ENCODE measurements at places on chromosomes 7 and 10.

DNA sequence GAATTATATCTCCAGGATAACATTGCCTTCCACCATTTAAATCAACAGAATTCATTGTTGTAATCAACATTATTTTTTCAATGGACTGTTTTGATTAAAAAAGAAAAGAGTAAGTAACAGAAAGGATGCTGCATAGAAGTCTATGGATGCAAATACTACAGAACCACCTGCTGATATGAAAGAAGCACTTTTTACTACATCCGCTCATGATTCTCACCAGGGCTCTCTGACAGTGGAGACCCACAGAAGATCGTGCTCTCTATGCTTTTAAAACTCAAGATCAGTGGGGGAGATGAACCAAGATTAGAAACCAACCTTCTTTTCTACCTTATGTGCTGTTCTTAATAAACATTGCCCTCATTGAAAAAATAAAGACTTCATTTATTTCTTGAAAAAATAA lies 24.4 kb downstream of the RHOBTB1 start:
- DNase-seq, result no peak

GRCh38 chr7:114502454-114503254 lies 88.0 kb downstream of the FOXP2 start:
- no peak for DNase-seq

DNA sequence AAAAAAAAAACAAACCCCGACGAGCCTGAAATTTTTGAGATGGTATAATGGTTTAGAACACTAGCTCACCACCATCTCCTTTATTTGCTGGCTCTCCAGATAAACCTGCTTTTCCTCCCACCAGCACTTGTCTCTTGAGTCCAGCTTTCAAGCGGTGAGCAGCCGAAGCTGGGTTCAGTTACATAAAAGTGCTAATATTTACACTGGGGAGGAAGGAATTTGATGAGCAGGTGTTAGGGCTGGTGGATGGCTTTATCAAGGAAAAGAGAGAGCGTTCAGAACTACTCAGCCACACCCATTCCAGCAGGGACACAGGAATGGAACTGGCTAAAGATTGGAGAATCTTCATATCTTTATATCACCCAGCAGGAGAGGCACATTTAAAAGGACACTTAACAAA lies 6.6 kb upstream of the CALML3 start:
- no peak for DNase-seq

- DNase-seq, result no peak
Observed at GRCh38 chr7:28203508-28204240, 23.1 kb upstream of the JAZF1 start.

DNA sequence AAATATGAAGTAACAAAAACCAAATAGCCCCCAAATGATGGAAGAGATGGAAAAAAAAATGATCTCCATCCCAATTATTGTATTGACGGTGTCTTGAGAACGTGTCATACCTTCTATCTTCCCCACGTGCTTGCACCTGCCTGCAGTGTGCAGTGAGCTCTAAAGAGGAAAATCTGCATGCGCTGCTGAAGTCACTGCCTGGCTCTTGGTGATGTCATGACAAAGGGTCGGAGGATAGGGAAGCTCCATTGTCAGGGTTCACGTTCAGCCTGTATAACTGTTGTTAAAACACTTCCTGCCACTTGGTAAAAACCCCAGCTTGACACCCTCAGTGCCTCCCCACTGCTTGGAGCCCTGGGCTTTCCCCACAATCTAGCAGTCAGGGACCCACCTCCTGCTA lies 549.2 kb upstream of the MKI67 start:
- DNase-seq, result no peak

GRCh38 chr7:56537952-56538351 lies 421.7 kb upstream of the NUPR2 start:
- no peak for DNase-seq

DNA sequence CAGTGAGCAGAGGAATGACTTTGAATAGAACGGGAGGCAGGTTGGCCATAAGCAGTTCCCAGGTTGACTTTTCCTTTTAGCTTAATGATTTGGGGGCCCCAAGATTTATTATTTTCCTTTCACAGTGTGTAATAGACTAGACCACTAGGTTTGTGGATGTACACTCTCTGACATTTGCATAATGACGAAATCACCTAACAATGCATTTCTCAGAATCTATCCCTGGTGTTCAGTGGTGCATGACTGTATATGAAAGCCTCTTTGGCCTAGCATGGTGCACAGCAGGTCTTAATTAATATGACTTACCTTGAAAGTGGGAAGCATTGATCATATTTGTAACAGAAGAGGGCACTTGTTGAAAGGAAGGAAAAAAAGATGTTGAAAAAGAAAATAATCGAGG lies 761.9 kb downstream of the TYW1 start:
- DNase-seq, result no peak

DNA sequence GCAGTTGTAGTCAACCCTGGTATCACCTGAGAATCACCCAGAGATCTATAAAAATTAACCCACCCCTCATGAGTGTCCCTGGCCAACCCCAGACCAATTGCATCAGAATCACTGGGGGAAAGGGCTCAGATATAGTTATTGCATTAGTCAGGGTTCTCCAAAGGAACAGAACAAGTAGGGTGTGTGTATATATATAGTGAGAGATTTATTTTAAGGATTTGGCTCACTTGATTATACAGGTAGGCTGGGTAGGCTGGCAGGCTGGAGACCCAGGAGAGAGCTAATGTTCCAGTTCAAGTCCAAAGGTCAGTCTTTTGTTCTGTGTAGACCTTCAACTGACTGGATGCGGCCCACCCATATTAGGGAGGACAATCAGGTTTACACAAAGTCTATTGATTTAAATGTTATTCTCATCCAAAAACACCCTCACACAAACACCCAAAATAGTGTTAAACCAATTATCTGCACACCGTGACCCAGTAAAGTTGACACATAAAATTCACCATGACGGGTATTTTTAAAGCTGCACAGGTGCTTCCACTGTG lies 372.9 kb upstream of the NFE2L3 start:
- no peak for DNase-seq

DNA sequence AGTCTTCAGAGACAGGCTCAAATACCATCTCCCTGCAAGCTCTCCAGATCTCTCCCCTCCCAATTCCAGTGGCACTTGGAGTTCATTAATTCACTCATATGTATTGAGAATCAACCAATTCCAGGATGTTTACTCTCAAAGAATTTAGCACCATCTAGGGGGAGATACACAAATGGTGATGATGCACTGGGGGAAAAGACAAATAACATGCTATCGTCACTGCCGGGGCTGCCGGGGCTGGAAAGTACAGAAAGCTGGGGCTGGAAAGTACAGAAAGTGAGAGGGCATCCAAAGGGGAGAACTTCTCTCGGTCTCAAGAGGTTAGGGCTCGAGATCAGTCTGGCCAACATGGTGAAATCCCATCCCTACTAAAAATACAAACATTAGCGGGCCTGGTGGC lies 118.7 kb downstream of the MKX start:
- peak; percentile 2 for DNase-seq

DNA sequence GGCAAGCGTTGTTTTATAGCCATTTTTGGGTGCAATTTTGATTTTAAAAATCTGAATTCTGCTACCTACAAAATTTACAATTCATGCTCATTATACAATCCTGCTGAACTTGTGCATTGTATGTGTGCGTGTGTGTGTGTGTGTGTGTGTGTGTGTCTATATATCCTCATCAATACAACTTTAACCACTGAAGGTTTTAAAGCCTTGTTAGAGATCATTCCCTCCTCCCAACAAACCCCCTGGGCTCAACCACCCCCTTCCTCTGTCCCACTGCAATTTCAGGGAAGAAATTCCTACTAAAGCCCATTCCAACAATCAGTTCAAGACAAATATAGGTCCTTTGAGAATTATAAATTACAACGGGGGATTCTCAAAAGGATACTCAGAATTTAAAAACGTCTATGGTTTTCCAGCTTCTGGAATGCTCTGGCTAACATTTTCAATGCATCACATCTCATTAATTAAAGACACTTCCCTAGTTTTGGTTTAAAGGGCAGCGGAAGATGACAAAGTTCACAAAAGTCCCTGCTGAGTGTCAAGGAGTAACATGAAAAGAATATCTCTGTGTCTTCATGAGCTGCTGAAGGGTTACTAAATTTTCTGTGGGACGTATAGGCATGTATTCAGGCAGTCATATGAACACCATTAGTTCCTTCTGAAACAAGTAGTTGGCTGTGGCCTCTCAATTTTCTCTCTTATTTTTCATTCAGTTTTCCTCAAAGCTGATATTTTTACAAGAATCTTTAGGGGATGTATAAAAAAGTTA lies 889 bp upstream of the SEMA3A start:
- DNase-seq, result no peak

GRCh38 chr7:32905175-32905662 lies 13.7 kb upstream of the KBTBD2 start:
- DNase-seq, result no peak

- no peak for DNase-seq
Observed at GRCh38 chr7:117402109-117402508, 25.2 kb downstream of the ASZ1 start.

DNA sequence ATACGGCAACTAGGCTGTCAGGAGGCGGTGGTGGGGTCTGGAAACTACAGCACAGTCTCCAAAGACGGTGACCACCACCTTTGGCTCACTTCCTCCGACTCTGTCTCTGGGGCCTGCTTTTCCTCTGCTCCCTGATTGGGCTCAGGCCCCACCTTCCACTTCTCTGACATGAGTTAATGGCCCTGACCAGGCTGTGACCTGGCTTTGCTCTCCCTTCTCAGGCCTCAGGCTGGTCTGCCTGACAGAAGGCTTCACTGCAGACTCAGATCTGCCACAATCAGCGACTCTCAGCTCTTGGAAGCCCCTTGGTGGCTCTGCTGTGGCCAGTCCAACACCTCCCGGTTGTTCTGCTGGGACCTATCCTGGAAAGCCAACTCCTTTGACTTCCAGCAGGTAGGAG lies 7.7 kb downstream of the STYXL1 start:
- no peak for DNase-seq

- DNase-seq, result no peak
Observed at GRCh38 chr7:155743177-155743576, 69.1 kb downstream of the SHH start.

DNA sequence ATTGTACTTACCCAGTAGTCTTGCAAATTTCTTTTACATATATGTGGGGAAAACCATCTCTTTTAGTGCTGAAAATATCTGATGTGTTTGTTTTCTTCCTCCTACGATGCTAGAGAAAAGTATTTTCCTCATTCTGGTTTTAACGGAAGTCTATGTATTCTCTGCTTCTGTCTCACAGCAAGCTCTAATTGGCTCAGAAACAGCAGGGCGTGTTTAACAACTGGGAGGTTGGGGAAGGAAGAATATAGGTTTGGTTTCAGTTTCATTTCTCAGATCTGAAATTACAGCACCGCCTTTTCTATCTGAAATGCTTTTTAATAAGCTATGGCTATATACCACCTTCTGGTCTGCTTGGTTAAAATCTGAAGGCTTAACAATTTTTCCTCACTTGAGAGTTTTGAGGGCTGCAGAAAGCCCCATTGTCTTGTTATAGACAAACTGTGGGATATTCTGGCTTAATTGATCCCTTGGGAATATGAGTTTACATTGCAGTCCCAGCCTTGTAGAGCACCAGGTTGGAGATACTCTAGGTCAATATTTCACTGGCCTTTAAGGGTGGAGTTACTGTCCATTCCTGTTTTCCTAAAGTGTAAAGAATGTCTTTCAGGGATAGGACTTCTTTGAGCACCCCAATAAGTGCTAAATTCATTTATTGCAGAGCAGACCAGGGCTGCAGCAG lies at the start of gene SAMD9:
TSS of gene SAMD9 (minus strand) at position 128 of the 679 bp plus-strand sequence. CDS start 11,882 bp downstream, outside the sequence.
- peak; percentile 54 for DNase-seq

- no peak for DNase-seq
Observed at GRCh38 chr7:105399043-105399725, 10.5 kb upstream of the SRPK2 start.
